ENCODE measurements at places on chromosomes 6 and 20. TPM values are rescaled to one million over a fixed set of nuclear protein-coding genes. Genes with fewer than 3 reads are reported as not detected.

Gene TGM3
- total RNA-seq: not detected

Gene PAK5
- not detected for total RNA-seq

Gene TAGAP
- 128 TPM for total RNA-seq

Gene TRIM31
- not detected for total RNA-seq

Gene APCDD1L
- not detected for total RNA-seq

Gene C6orf163
- 3.3 TPM for total RNA-seq

Gene TSPO2
- total RNA-seq: not detected

Gene SLC17A9
- total RNA-seq: 7.8 TPM

Gene OSER1
- total RNA-seq: 96.7 TPM

Gene CLPSL2
- not detected for total RNA-seq

Gene TINAG
- total RNA-seq: not detected

Gene TFAP2B
- total RNA-seq: not detected

Gene HLA-DPB1
- total RNA-seq: 57.3 TPM

Gene BAK1
- 24.4 TPM for total RNA-seq

Gene RIPOR2
- 441 TPM for total RNA-seq

Gene STMND1
- total RNA-seq: not detected

Gene TBX18
- total RNA-seq: not detected

Gene HLA-DRB1
- total RNA-seq: 25.9 TPM

Gene UBE2C
- total RNA-seq: 2.4 TPM

Gene CD93
- total RNA-seq: 0.38 TPM

Gene YTHDF1
- total RNA-seq: 36.7 TPM

Gene RIPPLY2
- not detected for total RNA-seq

Gene CD24
- 0.88 TPM for total RNA-seq

Gene BNIP5
- total RNA-seq: not detected

Gene TSBP1
- total RNA-seq: not detected

Gene OR2B6
- not detected for total RNA-seq

Gene TFEB
- 19.4 TPM for total RNA-seq

Gene LINC00237
- total RNA-seq: not detected

Gene CD109
- total RNA-seq: 0.59 TPM

Gene MICB
- 15.9 TPM for total RNA-seq

Gene C20orf144
- 0.22 TPM for total RNA-seq

Gene SALL4
- 0.48 TPM for total RNA-seq

Gene NDUFAF4
- 27.4 TPM for total RNA-seq

Gene SIRPB2
- total RNA-seq: not detected

Gene ECT2L
- total RNA-seq: not detected

Gene IBTK
- total RNA-seq: 21.9 TPM

Gene TDRD6
- total RNA-seq: not detected

Gene GGTLC1
- not detected for total RNA-seq

Gene HCK
- total RNA-seq: 1.5 TPM
